ENCODE measurements at places on chromosomes 4 and X.

DNA sequence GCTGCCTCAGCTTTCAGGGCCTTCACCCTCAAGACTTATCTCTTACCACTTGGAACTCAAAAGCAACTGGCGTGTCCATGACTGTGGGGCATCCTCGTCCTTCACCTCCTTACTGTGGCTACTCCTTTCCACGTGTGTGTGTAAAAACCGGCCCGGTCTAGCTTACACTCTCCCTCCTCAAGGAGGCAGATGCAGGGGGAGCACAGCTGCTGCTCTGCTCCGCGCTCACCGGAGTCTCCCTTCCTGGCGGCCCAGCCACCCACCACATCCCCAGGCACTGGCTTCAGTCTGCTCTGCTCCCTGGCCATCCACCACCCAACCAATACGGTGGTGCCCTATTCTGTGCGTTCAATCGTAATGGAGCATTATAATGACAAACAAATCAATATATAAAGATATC, 8.3 kb downstream of the RNF212 start:
- no peak for DNase-seq

DNA sequence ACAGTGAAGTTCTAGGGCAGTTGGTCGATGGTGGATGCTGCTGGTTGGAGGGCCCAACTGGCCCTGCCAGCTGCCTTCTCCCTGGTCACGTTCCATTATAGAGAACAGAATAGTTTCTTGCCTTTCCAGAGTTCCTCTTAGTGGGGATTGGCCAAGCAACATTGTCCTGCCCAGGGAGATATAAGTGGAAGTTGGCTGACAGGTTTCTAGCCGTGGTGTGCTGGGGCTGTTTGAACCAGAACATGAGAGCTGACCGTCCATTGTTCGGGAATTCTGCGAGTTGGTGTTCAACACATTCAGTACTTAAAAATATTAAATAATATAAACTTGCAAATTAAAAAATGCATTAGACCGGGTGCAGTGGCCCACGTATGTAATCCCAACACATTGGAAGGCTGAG, 3.5 kb upstream of the AFAP1 start:
- no peak for DNase-seq

DNA sequence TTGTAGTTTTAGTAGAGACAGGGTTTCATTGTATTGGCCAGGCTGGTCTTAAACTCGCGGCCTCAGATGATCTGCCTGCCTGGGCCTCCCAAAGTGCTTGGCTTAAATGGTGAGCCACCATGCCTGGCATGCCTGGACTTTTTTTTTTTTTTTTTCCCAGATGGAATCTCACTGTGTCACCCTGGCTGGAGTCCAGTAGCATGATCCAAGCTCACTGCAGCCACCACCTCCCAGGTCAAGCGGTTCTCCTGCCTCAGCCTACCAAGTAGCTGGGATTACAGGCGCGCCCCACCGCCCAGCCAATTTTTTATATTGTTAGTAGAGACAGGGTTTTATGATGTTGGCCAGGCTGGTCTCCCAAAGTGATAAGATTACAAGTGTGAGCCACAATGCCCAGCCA, 8.4 kb downstream of the UBE2K start:
- no peak for DNase-seq

DNA sequence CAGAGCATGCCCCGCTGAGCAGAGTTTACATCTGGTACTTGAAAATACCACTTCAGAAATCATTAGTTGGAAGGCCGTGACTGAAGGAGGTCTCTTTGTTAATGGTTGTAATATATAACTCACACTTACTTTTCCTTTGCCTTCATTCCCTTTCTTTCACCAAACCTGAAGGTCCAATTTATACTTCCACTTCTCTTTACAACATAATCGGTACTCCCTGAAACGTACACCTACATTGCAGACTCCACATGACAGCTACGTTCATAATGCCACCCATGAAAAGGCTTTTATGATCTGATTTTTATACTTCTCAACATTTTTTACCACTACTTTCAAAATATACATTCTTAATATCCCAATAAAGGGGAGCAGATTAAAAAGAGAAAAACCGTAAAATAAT, 298.7 kb downstream of the C4orf33 start:
- no peak for DNase-seq

- no peak for DNase-seq
Measured at GRCh38 chr4:768076-768475, 57.9 kb downstream of the CPLX1 start.

- DNase-seq: no peak
Measured at GRCh38 chr4:99572527-99573240, 1.9 kb upstream of the MTTP start.

DNA sequence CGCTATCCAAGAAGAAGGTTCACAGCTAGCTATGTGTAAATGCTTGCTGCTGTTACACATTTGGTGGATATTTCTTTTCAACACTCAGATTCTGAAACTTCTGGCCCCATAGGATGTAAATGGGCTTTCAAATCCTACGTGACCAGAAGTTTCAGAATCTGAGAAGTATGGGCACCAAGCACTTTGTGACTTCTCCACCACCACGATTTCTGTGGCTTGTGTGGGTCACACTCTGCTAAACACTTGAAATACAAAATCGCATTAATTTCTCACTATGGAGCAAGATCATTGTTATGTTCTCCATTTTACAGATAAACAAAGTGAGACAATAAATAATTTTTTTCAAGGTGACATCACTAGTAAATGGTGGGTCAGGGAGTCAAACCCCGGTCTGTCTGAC, 259.4 kb upstream of the JADE1 start:
- no peak for DNase-seq

- DNase-seq: no peak
Measured at GRCh38 chr4:21710179-21710835, 238.3 kb downstream of the KCNIP4 start.

GRCh38 chr4:165667969-165668368, 205.1 kb upstream of the TLL1 start:
- DNase-seq: no peak

- DNase-seq: no peak
Measured at GRCh38 chrX:9899640-9900111, 67.5 kb upstream of the CLDN34 start.

DNA sequence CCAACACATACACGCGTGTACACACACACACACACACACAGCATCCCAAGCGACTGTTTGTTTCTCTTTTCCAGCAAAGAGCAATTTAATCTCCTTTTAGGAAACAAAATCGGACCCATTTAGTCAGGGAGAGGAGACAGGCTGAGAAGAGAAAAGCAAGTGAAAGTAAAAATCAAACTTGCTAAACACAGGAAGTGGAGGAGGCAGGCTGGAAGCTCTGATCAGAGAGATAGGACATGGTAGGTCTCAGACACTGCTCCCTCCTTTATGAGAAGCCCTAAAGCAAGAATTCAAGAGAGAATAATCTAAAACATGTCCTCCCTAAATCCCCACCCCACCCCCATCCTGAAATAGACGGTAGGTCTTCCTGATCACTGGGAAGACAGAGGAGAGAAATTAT, 62.3 kb downstream of the GPC3 start:
- peak; percentile 0 for DNase-seq

GRCh38 chrX:24241822-24242648, 71.8 kb downstream of the SUPT20HL2 start:
- DNase-seq: peak; percentile 39

GRCh38 chrX:54930291-54931049, 9.8 kb downstream of the TRO start:
- no peak for DNase-seq

DNA sequence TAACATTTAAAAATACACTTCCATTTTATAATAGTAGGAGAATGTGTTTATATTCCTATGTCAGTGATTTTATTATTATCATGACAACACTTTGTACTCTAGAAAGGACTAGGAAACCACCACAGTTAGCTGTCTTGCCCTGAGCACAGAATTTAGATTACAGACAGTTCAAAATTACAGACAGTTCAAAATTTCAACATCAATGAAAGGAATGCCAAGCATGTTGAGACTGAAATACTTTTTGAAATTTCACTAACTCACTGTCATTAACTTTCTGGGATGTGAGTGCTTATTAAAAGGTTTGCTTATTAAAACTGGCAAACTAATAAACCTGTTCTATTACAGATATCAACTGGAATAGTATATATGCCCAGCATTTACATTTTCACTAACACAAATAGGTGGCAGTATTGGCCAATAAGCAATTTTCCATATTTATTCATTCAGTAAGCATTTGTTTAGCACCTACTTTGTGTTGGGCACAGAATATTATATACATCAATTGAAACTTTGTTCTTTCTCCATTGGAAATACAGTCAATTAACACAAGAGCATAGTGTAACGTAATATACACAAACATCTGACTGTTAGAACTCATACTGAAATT, 179.4 kb downstream of the FBXW7 start:
- DNase-seq: no peak

GRCh38 chr4:152211936-152212653, 323.8 kb downstream of the FBXW7 start:
- no peak for DNase-seq

- no peak for DNase-seq
Measured at GRCh38 chr4:147741190-147741788, 9.4 kb downstream of the ARHGAP10 start.

DNA sequence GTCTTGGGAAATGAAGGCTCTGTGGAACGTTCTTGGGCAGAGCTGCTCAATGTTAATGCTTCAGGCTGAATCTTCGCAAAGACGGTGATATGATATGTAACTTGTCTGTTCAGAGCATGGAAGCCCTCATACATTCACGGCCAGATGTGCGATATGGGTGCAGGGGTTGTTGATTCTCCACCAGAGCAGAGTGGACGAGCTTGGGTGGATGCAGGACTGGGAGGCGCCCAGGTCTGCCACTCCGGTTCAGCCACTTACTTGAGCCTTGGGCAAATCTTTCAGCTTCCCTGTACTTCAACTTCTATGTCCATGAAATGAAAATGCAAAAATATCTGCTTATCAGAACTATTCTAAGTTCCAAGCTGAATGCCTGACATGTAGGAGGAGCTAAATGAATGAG, 47.4 kb upstream of the MND1 start:
- DNase-seq: no peak

GRCh38 chr4:96649536-96649935, 809.6 kb downstream of the PDHA2 start:
- peak; percentile 45 for DNase-seq

DNA sequence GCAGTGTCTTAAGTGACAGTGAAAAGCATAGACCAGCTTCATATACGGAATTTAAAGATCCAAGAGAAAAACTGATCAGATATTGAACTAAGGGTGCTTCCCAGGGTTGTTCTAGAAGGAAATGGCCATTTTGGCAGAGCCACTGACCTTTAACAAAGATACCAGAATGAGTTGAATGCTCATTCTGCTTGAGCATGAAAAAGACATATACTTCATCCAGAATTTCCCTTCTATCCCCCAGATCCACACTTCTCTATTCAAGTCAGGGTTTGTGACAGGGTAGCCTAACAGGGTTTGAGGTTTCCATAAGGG, 45.6 kb upstream of the FAM9C start:
- peak; percentile 3 for DNase-seq

- DNase-seq: no peak
Measured at GRCh38 chr4:186954956-186955355, 231.3 kb upstream of the FAT1 start.

DNA sequence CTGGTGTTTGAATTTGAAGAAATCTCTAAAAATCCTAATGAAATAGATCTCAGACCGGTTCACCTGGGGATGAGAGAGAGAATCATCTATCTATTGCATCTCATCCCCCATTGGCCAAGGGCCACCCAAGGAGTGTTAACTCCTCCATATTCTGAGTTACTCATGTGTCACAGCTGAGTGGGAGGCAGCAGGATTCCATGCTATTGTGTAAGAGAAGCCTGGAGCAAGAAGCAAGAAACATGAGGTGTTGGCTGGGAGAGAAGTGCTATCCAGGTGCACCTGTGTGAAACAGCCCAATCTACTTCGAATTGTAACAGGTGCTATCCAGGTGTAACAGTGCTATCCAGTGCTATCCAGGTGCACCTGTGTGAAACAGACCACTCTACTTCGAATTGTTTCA, 150.3 kb upstream of the MAOA start:
- no peak for DNase-seq

GRCh38 chr4:164937576-164938270, 39.7 kb downstream of the TRIM61 start:
- peak; percentile 30 for DNase-seq

DNA sequence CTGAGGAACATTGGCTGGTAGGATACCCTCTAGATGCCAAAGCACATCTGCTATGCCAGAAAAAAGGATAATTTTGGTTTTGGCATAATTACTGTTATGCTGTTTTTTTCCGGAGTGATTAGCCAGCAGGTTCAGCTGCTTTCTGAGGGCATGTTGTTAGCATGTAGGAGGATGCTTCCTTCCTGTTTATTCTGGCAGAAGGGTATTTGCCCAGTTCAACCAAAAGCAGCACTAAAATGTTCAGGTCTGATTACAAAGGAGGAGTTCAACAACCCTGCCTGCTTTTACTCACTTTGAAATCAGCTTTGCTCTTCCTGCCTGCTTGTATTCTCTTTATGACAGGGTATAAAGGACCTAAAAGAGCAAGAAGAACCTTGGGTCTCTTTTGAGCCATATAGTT, 21.9 kb downstream of the ERCC6L start:
- no peak for DNase-seq

DNA sequence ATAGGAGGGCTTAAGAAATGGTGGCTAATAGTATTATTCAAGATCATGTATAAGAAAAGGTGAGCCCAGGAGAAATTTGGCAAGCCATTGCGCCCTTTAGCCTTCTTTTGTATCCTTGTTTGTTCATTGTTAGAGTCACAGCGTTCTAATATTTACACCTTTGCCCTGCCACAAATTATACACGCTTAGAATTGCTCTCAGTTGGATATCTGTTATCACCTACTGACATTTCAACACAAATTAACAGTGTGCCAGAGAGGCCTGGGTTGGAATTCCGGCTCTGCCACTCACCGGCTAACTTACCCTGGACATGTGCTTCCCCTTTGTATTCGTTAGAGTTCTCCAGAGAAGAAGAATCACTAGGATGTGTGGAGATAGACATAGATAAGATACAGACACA, 148.7 kb upstream of the KIT start:
- no peak for DNase-seq

- no peak for DNase-seq
Measured at GRCh38 chr4:123943976-123944375, 547.4 kb downstream of the SPRY1 start.

- no peak for DNase-seq
Measured at GRCh38 chrX:134512566-134512965, 52.6 kb downstream of the HPRT1 start.

- no peak for DNase-seq
Measured at GRCh38 chr4:38290366-38290765, 330.2 kb downstream of the PTTG2 start.

DNA sequence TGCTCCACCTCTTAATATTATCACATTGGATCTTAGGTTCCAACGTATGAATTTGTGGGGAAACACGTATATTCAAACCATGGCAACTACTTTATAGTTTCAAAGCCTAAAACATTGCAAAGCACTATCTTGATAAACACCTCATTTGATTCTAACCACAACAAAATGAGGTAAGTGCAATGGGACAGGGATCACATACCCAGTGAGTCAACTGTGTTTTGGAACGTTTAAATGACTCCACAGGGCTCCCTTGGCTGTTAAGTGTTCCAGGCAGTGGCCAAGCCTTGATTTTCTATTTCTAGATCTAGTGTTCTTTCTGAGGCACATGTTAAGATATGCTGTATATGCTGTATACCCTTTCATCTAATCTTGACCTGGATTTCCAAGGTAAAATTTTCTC, 54.5 kb upstream of the C1QTNF7 start:
- no peak for DNase-seq

- DNase-seq: peak; percentile 3
Measured at GRCh38 chrX:109600237-109600651, 24.7 kb downstream of the KCNE5 start.

Data from Kasumi-1 (cell line).